Posterior vena cava (tissue), 2 donors: ENCODE measurements at places on chromosomes 6 and 20. TPM values are rescaled to one million over a fixed set of nuclear protein-coding genes. Genes with fewer than 3 reads are reported as not detected.

Gene RNF217
- 29.2 TPM for total RNA-seq

Gene SMOC2
- 77.6 TPM for total RNA-seq

Gene PNPLA1
- 0.19 TPM for total RNA-seq

Gene C6orf141
- total RNA-seq, result 1.6 TPM

Gene MYCT1
- total RNA-seq, result 13.6 TPM

Gene SLC35D3
- total RNA-seq, result not detected

Gene TRERF1
- 3.4 TPM for total RNA-seq

Gene PERP
- total RNA-seq, result 14.7 TPM

Gene MAPK13
- 7.0 TPM for total RNA-seq

Gene VGLL2
- total RNA-seq, result not detected

Gene NKX2-2
- 0.33 TPM for total RNA-seq

Gene RMND1
- 13.8 TPM for total RNA-seq

Gene PACRG
- total RNA-seq, result 3.9 TPM

Gene SGK2
- 1.3 TPM for total RNA-seq

Gene LRFN2
- total RNA-seq, result not detected

Gene PRPF6
- total RNA-seq, result 44.3 TPM

Gene OR2J3
- not detected for total RNA-seq

Gene UBE3D
- 3.6 TPM for total RNA-seq
